ENCODE measurements at places on chromosomes 3 and 15. TPM values are rescaled to one million over a fixed set of nuclear protein-coding genes. Genes with fewer than 3 reads are reported as not detected.

GRCh38 chr3:11499144-11499543 lies 144.6 kb downstream of the VGLL4 start:
- no peak for DNase-seq

DNA sequence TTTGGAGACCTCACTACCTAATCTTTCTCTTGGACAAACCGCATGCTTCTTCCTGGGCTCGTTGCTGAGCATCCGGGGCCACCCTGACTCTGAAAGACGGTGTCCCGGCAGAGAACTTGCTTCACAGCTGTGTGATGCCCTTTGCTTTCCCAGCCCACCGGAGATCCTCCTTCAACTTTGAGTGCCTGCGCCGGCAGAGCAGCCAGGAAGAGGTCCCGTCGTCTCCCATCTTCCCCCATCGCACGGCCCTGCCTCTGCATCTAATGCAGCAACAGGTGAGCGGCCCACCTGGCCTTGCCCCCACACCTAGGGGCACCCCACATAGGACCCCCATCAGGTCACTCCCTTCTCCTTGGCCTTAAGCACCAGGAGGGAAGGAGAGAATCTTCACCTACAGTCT lies 37.7 kb downstream of the CHDH start:
- DNase-seq, result no peak

DNA sequence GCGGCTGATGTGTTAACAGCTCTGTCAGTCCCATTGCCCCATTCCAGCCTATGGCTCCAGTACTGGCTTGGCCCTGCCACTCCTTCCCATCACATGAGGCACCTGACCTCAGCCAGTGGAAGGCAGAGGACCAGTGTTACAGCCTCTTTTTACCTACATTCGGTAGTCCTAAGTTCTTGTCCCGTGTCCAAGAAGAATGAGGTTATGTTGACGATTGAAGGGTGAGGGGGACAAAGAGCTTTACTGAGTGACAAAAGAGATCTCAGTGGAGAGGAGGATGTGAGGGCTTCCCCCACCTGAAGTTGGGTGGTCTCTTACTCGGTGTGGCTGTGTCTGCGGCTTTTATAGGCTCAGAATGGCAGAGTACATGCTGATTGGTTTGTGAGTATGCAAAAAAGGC lies 7.3 kb upstream of the MPI start:
- no peak for DNase-seq

The TMPRSS7 gene
- not detected for total RNA-seq

- DNase-seq, result no peak
Observed at GRCh38 chr3:119990888-119991287, 103.4 kb downstream of the GSK3B start.
